ENCODE measurements at places on chromosomes 7 and 10.

DNA sequence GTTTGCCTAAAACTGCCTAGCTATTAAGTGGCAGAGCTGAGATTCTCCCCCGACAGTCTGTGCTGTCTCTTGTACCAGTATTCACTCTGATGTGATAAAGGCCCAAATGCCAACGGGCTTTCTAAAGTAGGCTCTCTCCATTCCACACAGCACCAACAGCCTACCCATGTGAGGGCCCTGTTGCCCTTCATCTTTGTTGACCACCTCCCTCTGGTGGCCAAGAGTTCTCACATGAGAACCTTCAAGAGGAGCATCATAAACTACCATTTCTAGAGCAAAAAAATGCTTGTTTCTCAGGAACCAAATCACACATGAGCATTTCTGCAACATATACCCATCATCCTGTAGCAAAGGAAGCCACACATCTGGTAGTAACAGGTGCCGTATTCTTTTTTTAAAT is 185.8 kb downstream of the GRM8 start:
- DNase-seq, result peak; percentile 14

DNA sequence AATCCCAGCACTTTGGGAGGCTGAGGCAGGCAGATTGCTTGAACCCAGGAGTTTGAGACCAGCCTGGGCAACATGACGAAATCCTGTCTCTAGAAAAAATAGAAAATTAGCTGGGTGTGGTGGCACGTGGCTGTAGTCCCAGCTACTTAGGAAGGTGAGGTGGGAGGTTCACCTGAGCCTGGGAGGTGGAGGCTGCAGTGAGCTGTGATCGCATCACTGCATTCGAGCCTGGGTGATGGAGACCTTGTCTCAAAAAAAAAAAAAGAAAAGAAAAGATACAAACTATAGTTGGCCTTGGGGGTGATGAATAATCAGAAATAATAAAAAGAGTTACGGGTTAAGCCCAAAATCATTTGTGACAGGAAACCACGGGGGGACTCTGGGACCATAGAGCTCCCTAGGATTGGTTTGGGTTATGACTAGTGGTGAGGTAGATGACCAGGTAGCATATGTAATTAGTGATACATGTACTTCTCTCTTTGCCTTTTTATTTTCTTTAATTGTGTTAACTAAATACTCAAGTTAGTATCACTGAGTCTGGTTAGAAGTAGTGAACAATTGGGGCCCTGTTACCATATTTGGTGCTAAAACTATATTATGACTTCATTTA is 10.4 kb upstream of the ASCC1 start:
- no peak for DNase-seq

DNA sequence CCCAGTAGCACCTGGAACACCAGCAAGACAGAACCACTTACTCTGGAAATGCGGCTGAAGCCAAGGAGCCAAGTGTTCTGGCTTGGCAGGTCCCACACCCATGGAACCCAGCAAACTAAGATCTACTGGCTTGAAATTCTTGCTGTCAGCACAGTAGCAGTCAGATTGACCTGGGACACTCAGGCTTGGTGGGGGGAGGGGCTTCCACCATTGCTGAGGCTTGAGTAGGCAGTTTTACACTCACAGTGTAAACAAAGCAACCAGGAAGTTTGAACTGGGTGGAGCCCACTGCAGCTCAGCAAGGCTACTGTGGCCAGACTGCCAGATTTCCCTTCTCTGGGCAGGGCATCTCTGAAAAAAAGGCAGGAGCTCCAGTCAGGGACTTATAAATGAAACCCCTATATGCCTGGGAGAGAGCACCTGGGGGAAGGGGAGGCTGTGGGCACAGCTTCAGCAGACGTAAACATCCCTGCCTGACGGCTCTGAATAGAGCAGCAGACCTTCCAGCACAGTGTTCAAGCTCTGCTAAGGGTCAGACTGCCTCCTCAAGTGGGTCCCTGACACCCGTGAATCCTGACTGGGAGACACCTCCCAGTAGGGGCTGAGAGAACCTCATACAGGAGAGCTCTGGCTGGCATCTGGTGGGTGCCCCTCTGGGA is 121.2 kb downstream of the MTERF1 start:
- peak; percentile 91 for DNase-seq

DNA sequence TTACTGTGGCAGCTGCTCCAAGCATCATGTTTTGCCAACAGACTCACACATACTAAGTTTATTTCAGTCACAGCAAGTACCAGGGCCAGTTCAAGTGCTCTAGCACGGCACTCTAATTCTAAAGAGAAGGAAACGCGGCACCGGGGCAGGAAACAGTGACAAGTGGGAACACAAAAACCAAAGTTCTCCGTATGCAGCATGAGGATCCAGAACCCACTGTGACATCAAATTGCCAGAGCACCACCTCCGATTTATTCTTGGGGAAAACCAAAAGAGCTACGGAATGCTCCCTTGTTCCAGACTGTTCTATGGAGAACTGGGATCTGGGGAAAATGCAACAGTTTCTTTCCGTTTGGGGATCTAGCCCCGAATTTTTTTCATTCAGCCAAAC is 448 bp upstream of the PTER start:
- no peak for DNase-seq

DNA sequence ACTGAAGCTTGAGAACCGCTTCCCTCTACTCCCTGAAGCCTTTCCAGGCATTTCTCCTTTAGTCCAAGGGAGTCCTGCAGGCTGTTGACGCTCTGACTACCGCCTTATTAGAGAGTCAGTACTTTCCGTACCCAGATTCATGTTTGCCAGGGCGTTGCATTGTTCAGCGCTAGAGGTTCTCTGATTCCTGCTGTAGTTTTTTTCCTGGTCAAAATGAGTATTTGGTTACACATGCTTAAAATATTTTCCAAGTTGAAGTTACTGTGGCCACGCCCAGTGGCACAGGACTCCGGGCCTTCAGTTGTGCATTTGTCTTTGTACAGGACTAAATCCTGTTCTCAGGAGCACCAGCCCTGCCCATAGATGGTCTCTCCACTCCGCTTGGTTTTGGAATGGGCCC is 7.9 kb downstream of the MTURN start:
- no peak for DNase-seq

- DNase-seq, result no peak
Observed at GRCh38 chr7:15462721-15463389, 99.0 kb downstream of the AGMO start.

GRCh38 chr7:120400806-120401455 is 128.0 kb downstream of the KCND2 start:
- no peak for DNase-seq

- no peak for DNase-seq
Observed at GRCh38 chr10:1536341-1536740, 201.0 kb downstream of the ADARB2 start.

DNA sequence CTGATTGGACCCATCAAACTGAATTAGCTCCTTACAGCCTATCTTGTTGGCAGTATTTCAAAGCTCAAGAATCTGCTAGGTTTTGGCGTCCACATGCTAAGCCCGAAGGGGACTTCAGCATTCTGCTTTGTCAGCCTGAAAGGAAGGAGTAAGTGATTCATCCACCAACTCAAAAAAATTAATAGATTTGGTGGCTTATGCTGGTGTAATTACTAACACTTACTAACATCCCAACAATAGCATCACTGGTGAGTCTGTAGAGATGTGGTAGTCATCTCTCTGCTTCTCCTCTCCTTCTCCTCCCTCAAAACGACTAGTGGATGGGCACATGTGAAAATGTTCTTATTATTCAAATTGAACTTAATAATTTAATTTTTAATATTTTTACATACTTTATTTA is 53.8 kb upstream of the EGR2 start:
- no peak for DNase-seq

- DNase-seq, result no peak
Observed at GRCh38 chr10:8037941-8038894, 16.3 kb upstream of the GATA3 start.

GRCh38 chr10:48454302-48455054 is 148.0 kb downstream of the MAPK8 start:
- no peak for DNase-seq

DNA sequence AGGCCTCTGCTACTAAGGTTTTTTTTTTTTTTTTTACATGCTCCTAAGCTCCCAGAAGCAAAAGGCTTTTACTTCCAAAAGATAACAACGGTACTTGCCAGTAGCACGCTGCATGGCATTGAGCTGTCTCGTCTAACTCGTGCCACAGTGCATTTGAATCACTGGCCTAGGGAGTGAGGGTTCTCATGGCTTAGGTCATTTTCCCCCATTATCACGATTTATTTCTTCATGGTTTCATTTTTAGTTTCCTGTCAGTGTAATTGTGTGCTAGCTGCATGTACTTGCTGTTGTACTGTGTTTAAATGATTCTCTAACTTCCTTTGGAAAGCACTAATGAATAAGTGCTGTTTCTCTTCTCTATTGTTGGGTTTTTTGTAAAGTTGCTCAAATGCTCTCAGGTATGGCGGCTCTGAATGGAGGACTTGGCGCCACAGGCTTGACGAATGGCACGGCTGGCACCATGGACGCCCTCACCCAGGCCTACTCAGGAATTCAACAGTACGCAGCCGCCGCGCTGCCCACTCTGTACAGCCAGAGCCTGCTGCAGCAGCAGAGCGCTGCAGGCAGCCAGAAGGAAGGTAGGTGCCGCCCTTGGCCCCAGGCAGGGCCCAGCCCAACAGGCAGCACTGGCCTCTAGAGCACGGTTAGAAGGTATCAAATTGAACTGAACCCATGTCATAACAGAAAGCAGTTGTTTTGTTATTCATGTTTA is 290.5 kb downstream of the USP6NL start:
- no peak for DNase-seq

DNA sequence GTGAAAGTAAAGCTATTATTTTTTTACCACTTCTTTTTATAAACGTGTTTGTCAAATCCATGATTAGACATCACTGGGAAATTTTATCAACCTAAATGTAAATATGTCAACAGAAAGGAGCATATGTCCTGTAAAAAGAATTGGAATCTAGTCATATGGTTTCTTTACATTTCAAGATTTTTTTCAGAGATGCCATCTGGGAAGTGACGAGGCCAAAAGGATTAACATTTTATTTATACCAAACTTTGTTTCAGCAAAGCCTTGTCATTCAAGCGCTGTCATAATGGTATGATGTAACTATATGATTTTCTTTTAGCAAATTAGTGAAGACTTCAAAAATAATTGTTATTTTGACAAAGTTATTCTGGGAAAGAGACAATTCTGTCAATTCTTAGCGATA is 117.3 kb downstream of the SEMA3A start:
- no peak for DNase-seq

DNA sequence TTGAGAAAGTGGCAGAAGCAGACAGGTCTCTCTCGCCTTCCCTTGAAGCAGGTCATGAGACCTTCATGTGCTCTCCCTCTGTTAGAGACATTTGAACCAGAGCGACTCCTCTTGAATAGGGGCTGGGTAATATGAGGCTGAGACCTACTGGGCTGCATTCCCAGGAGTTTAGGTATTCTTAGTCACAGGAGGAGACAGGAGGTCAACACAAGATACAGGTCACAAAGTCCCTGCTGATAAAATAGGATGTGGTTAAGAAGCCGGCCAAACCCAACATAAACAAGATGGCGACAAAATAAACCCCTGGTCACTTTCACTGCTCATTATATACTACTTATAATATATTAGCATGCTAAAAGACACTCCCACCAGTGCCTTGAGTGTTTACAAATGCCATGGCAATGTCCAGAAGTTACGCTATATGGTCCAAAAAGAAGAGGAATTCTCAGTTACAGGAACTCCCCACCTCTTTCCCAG is 43.5 kb upstream of the MSRB2 start:
- no peak for DNase-seq

DNA sequence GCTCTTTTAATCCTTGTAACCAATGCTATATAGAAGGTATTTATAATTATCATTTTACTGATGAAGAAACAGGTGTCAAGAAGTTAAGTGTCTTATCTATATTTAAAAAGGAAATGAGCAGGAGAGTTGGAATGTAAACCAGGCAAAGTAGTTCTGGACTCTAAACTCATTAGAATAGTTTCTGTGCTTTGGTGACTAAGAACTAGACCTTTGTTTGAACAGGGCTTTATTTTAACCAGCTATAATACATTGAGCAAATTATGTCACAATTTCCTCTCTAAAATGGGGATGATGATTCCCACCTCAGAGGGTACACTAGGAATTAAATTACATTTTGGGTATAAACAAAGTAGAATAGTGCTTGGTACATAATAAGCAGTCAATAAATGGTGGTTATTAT is 236.0 kb downstream of the MAGI2 start:
- no peak for DNase-seq

GRCh38 chr10:120824881-120825309 is 26.3 kb upstream of the WDR11 start:
- no peak for DNase-seq

- DNase-seq, result no peak
Observed at GRCh38 chr10:101932183-101932582, 88.6 kb upstream of the KCNIP2 start.

- no peak for DNase-seq
Observed at GRCh38 chr7:115078386-115078785, 156.5 kb downstream of the MDFIC start.

DNA sequence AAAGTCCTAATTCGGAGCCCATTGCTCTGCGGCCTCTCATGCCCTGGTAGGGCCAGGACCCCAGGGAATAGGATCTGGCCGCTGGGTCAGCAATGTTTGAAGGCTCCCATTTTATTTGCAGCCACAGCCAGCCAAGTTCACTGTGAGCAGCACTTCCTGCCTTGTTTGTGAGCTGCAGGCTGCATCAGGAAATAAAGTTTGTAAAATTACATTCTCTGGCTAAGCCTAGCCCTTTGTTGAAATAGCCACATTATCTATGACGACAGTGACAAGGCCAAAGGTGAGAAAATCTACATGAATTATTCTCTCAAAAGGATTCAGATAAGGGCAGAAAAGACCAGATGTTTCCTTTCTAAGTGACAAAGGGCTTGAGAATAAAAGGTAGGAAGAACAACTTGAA is 23.7 kb upstream of the ITGB1 start:
- peak; percentile 63 for DNase-seq

DNA sequence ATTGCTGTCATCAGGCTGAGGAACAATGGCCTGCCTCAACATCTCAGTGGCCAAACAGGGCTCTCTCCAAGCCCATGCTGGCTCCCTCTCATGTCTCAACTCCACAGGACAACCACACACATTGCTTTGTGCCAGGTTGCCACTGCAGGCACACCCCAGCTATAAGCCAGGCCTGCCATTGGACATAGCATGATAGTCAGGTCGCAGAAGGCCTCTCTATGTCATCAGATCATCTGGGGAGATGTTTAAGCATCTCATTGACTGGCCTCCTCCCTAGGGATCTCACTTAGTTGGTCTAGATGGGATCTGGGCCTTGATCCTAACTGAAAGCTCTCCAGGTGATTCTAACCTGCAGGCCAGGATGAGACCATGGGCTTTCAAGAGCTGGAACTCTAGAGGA is 257.2 kb downstream of the GRID1 start:
- DNase-seq, result no peak

All from mucosa of gallbladder (tissue), 1 donor.